Stimulated activated CD4-positive, alpha-beta T cell treated with anti-CD3 and anti-CD28 coated beads, Interleukin-1b, Interleukin-23, amount 100 ng/mL, for 24 hours (primary cell): ENCODE measurements at places on chromosomes 5 and 9.

GRCh38 chr5:22372376-22372775, 480.8 kb downstream of the CDH12 start:
- no peak for DNase-seq

- DNase-seq = no peak
Observed at GRCh38 chr9:19879062-19879461, 90.2 kb upstream of the SLC24A2 start.

DNA sequence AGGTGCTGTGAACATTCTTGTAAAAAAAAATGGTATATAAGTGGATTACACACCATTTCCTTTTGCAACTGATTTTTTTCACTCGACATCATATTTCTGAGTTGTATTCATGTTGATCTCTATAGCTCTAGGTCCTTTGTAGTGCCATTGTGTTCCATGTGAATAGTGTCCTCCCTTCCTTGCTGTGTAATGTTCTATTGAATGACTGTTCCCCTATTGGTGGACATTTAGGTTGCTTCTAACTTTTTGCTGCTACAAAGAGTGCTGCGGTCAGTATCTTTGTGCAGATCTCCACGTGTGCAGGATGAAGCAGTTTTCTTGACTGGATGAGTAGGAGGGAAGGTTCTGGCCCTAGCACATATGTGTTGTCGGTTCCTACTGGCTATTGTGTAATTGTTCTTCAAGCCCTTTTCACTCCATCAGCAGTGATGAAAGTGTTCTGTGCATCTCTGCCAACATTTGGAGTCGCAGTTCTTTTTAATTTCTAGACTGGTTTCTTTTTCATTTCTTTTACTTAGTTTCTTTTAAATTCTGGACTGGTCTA, 20.2 kb downstream of the DAB2IP start:
- no peak for DNase-seq

DNA sequence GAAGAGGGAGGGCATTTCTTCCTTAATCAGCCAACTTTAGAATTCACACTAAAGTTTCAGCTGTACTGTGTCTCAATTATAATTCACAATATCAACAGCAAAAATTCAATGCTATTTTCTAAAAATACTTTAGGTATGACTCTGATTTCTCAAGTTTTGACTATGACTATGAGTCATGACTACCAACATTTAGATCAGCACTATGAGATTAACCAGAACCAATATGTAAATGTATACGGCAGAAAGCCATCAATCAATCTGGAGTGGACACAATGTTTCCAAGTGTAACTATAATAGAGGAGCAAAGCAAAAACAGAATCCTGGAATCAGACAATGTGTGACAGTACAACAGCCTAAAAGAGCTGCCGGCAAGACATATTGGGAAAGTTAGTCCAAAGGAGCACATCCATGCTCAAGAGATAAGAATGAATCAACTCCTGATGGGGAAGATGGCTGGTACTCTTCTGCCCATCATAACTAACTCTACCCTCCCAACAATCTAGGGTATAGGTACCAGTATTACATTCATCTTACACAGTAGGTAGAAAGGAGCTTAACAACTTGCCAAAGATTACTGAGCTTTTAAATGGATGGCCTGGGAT, 294.4 kb downstream of the SEMA5A start:
- no peak for DNase-seq

DNA sequence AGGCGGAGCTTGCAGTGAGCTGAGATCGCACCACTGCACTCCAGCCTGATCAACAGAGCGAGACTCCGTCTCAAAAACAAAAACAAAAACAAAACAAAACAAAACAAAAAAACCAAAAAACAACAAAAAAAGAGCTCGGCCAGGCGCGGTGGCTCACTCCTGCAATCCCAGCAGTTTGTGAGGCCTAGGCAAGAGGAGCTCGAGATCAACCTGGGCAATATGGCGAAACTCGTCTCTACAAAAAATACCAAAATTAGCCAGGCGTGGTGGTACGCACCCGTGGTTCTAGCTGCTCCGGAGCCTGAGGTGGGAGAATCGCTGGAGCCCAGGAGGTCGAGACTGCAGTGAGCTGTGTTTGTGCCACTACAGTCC, 20.2 kb downstream of the TRIM7 start:
- DNase-seq = no peak

GRCh38 chr5:14134083-14134482, 9.1 kb upstream of the TRIO start:
- no peak for DNase-seq

DNA sequence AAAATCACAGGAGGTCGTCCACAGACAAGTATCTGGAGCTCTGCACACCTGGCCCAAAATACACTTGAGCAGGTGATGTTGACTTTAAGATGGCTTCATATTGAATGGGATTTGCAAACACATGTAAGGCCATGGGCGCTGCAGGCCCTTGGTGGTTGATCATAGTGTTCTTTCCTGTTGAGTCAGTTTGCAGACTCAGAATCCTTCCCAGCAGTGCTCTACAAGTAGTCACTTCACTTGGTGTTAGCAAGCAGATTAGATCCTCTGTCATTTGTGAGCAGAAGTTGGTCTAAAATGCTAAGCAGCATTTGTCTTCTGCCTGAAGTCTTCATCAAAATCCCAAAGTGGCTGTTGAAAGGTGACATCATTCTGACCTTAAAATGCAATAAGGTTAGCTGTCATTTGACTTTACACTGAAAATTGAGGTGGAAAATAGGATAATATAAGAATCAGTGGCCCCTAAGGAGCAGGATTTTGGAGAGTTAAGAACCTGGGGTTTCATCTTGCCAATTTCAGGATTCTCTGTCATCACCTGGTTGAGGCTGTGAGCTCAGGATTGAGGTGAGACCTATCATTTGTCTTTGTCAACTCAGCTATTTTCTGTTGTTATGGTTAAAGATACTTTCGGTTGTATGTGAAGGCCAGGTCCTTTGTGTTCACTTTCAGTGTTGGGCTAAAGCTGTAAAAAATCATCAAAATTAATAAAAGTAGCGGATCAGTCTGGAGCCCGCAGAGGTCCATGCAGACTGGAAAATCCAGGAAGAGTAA, 114.5 kb downstream of the LRRC70 start:
- DNase-seq = no peak

DNA sequence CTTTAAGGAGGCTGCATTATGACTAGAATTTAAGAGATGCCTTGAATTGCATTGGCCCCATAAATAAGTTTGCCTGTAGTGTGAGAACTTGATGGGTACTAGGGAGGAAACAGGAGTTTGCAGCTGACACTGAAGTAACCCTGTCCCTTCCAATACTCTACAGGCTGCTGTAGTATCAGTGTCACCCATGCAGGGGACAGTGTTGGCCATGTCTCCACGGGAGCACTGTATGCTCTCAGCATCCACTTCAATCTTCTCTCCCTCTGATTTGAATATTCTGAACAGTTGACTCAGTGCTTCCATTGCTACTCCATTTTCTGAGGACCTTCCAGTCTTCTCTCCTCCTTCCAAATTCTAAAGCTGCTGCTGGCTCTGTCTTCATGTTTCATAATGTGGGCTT, 11.4 kb upstream of the IFNA14 start:
- no peak for DNase-seq

GRCh38 chr9:708551-709432, 132.7 kb upstream of the DMRT1 start:
- no peak for DNase-seq

- DNase-seq = no peak
Observed at GRCh38 chr5:161009194-161009593, 157.2 kb upstream of the ATP10B start.

- DNase-seq = no peak
Observed at GRCh38 chr5:84564321-84565075, 179.8 kb upstream of the EDIL3 start.

DNA sequence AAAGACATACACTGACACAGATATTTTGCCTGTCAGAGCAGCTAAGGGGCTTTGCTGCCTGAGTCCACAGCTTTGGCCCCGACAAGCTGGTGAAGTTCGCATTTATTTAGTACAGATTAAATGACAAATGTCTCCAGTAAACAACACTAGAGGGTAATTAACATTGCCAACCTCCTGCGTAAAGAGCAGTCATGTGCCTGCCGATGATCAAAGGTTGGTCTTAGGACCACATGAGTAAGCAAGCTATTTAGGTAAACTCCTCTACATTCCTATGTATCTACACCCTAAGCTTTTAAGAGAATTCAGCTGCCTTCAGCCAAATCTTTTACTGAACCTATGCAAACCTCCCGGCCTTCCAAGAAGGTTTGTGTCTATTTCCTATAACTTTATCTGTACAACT, 73.0 kb upstream of the PJA2 start:
- no peak for DNase-seq

DNA sequence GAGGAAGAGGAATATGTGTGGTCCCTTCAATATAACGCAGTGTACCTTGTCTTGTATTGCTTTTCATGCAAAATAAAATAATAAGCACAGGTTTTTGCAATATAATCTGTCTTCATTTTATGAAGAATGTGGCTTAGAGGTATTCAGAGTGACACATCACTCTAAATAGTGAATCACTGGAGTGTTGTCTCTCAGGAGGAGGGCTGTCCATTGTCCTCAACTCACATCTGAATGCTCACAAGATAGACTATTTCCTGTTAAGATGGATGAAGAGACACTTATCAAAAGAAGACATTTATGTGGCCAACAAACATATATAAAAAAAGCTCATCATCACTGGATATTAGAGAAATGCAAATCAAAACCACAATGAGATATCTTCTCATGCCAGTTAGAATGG, 1147.5 kb upstream of the C9orf72 start:
- no peak for DNase-seq

DNA sequence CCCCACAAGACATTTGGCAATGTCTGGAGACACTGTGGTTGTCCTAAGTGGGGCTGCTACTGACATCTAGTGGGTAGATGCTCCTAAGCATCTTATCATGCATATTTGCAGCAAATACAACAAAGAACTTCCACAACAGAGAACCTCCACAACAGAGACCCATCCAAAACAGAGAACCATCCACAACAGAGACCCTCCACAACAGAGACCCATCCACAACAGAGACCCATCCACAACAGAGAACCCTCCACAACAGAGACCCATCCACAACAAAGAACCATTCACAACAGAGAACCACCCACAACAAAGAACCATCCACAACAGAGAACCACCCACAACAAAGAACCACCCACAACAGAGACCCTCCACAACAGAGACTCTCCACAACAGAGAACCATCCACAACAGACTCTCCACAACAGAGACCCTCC, 32.8 kb downstream of the ARPC5L start:
- no peak for DNase-seq

DNA sequence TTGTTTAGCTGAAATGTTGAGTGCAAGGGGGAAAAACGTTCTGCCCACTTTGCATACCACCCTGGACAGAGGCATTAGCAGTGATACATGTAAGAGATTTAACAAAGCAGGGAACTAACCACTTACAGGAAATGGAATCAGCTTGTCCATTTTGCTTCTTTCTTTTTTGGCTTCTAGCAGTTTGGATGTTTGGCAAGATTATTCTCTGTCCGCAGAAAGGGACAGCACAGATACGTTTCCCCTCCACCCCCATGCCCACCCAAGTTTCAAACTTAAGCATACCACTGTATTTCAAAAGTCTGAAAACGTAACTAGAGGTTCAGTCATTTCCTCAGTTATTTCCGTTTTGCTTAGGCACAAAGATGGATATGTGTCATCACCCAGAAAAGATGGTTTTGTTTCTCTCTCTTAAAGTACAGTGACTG, 118.4 kb downstream of the GDNF start:
- DNase-seq = no peak

DNA sequence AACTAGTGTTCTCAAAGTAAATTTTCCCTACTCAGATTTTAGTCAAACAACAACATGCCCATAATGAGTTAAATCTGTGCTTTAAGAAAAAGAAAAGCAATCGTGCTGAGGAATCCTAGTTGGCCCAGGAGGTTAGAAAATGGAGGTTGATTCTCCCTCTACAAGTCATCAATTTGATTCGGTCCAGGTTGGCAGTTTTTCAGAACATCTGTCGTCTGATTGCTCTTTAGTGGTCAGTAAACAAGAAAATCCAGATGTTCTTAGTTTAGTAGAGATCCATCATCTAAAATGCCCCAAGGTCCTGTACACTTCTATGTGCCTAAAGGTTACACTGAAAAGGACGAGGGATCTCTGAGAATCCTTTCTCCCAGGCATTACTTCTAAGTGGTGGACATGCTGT, 659.2 kb downstream of the MTRR start:
- no peak for DNase-seq

DNA sequence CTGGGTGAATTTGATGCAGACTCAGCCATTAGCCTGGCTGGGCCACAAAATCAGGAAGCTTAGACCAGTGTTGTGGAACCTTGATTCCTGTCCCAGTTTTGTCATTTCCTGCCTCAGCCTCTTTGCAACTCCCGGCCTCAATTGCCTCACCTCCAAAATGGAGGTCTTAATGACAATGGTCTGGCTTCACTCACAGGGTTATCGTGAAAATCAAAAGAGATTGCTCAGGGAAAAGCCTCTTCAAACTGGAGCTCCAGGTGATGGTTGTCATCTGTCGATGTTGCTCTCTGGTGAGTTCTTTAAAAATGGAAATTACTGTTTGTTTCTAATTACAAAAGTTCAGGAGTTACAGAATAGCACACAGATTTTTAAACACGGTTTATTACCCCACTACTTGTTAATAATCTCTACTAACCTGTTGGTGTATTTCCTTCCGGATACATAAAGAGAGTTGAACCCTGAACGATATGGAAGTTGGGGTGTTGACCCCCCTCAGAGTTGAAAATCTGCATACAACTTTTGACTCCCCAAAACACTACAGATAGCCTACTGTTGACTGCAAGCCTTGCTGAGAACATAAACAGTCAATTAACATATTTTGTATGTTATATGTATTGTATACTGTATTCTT, 109.9 kb upstream of the CPEB4 start:
- DNase-seq = no peak

- DNase-seq = no peak
Observed at GRCh38 chr9:134626571-134627416, 14.8 kb upstream of the COL5A1 start.

GRCh38 chr5:6759401-6759800, 46.2 kb downstream of the TENT4A start:
- no peak for DNase-seq

GRCh38 chr9:127554966-127555839, 56.9 kb upstream of the STXBP1 start:
- no peak for DNase-seq

- DNase-seq = no peak
Observed at GRCh38 chr5:9209846-9210492, 335.9 kb downstream of the SEMA5A start.

GRCh38 chr5:87390576-87391199, 22.0 kb downstream of the CCNH start:
- no peak for DNase-seq

DNA sequence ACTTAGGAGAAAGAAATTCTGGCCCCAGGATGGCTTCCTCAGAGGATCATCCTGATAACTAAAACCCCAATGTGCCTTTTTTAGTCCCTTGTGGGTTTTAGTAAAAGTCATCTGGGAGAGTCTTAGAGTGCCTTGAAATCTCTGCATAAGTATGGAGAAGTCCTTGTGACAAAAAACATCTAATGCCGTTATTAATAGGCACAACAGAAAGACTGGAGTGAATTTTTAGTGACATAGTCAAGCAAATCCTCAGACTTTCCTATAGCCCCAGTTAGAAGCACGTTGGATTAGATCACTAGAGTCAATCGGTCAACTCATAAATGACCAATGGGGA, 108.2 kb upstream of the MPDZ start:
- no peak for DNase-seq
